ENCODE measurements at places on chromosomes 4 and X.

- DNase-seq, result peak; percentile 73
Observed at GRCh38 chr4:11496351-11496829, 67.7 kb upstream of the HS3ST1 start.

DNA sequence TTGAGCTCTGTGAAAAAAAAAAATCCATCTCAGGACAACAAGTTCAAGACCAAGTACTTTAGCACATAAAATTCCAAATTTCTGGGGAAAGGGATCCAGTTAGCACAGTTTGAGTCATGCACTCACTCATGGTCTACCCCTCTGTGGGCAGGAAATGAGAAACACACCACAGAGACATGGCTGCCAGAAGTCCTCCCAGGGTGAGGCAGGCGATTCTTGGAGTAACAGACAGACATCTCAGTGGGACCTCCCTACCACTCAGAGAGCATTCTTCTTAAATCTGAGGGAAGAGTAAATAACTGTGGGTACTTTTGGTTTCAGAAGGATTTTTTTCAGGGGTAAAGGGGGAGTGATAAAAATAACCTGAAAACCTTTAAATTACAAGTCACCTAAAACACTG, 14.1 kb downstream of the CXCL1 start:
- DNase-seq, result peak; percentile 84

DNA sequence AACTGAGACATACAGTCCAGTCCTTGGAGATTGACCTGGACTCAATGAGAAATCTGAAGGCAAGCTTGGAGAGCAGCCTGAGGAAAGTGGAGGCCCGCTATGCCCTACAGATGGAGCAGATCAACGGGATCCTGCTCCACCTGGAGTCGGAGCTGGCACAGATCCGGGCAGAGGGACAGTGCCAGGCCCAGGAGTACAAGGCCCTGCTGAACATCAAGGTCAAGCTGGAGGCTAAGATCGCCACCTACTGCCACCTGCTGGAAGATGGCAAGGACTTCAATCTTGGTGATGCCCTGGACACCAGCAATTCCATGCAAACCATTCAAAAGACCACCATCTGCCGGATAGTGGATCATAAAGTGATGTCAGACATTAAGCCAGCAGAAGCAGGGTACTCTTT, 20.4 kb upstream of the FRMPD3 start:
- peak; percentile 29 for DNase-seq

- DNase-seq, result no peak
Observed at GRCh38 chr4:63757929-63758328, 651.3 kb downstream of the TECRL start.

DNA sequence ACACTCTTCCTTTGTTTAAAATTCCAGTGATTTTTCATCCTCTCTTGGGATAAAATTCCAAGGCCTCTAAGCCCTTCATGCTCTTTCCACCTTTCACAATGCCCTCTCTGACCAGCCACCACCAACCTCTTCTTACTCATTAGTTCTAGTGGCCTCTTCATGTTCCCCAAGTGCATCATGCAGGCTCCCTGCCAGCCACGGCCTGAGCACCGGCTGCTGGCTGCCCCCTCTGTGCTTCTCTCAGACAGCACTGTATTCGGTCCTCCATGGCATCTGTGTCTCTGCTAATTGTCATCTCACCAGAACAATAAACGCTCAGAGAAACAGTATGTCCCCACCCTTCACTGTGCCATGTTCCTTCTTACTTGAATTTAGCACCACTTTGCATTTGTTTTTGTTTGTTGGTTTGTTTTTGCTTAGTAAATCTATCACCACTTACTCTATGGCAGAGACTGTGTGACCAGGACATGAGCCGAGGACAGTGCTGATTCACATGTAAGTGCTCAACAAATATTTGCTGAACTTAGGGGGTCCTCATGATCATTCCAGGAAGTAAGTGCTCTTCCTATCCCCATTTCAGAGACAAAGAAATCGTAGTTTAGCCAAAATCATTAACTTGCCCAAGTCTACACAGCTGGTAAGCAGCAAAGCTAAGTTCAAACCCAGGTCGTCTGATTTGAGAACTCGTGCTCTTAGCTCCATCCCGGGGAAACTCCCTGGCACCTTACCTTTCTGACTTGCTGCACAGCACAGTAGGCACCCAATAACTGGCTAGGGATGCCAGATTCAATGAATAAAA, 77.1 kb upstream of the UCP1 start:
- no peak for DNase-seq

GRCh38 chr4:81802285-81802846, 330.7 kb upstream of the RASGEF1B start:
- DNase-seq, result no peak

DNA sequence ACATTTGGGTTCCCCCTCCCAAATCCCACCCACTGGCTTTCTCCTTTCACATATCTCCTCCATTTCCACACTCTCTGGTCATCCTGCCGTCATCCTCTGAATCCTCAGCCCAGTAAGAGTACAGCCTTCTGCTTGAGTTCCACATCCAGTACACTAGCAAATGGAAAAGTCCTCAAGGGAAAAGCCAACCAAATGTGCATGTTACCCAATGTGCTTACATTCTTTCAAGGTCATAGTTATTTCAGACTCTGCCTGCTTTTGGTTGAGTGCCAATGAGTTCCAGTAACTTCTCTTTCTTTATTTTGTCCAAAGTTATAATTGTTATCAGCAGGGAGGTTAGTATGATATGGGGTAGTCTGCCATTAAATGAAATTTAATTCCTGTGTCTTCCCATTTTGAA, 78.1 kb downstream of the SRPX start:
- peak; percentile 59 for DNase-seq

- no peak for DNase-seq
Observed at GRCh38 chr4:87688316-87688715, 38.2 kb downstream of the DMP1 start.

GRCh38 chrX:137858106-137858505, 292.2 kb downstream of the ZIC3 start:
- no peak for DNase-seq

- no peak for DNase-seq
Observed at GRCh38 chr4:94208266-94208665, 601 bp downstream of the SMARCAD1 start.

DNA sequence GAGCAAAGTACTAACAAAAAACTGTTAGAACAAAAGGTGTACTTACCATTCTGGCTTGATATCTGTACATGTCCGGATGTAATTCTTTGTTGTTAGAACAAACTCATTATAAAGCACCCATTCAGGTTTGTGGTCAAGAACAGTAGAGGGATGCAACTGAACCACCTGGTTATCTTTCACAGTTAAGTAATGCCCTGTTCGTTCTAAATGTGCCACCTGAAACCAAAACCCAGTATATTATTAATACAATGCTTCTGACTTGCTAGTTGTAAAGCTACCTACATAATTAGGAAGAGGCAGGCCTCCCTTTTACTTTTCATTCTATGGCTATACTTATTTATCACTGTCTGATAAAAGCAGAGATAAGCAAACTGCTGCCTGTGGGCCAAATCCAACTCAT, 54.8 kb downstream of the DHX15 start:
- DNase-seq, result no peak

DNA sequence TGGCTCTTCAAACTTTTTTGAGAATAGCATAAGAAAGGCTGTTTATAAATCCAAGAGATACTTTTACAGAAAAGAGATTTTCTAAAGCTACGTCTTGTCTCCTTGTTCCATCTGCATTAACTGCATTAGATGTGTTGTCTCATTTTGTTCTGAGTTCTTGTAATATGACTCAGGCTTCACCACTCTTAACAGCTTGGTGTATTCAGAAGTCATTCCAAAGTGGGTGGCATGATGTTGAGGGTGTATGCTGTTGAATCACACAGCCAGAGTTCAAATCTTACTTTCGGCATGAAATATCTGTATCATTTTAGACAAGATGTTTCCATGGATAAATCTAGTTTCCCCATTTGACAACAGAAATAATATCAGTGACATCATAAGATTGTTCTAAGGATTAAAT, 30.1 kb downstream of the SYTL5 start:
- no peak for DNase-seq

- no peak for DNase-seq
Observed at GRCh38 chrX:136067097-136067496, 80.2 kb upstream of the FHL1 start.

DNA sequence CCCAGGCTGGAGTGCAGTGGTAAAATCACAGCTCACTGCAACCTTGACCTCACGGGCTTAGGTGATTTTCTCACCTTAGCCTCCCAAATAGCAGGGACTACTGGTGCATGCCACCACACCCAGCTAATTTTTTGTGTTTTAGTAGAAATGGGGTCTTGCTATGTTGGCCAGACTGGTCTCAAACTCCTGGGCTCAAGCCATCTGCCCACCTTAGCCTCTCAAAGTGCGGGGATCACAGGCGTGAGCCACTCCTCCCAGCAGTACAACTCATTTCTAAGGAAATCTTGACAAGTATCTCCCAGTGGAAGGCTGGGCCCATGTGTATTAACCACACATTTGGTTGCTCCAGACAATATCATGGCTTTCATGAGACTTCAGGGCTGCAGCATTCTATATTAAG, 20.4 kb upstream of the PDLIM5 start:
- DNase-seq, result no peak

DNA sequence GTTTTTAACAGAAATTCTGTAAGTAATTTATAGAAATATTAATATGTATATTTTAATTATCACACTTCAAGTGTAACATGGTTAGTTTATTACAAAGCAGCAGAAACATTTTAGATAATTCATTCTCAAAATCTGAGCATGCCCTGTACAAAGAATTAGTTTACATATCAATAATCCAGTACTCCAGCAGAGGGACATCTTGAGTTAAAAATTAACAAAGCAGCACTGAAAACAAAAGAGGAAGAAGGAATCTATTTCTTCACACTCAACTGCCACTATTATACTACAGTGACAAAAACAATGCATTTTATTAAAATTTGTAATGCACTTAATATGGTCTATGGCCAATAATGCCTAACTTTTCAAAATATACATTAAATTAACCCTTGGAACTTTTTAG, 179.1 kb upstream of the KLHL4 start:
- peak; percentile 36 for DNase-seq

DNA sequence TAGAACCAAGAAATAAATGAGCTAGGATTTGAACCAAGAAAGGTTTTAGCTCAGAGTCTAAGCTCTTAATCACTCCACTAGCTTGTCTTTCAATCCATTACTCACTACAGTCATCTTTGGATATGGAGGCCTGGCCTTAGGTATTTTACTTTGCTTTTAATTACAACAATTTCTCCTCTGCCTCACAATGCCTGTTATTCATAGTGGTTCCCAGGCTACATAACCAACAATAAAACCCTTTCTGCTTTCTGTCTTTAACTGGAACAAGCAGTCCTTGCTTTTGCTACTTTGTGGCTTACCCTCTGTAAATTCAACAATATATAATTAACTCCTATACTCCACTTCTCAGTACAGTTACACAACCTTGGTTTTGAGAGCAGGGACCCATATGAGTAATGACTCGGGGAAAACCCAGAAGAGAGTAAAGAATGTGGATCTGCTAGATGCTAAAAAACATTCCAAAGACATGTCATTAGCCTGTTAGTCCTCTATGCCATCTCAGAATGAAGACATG, 94.7 kb upstream of the NAP1L5 start:
- peak; percentile 71 for DNase-seq

GRCh38 chr4:165668694-165669093, 204.3 kb upstream of the TLL1 start:
- peak; percentile 7 for DNase-seq

DNA sequence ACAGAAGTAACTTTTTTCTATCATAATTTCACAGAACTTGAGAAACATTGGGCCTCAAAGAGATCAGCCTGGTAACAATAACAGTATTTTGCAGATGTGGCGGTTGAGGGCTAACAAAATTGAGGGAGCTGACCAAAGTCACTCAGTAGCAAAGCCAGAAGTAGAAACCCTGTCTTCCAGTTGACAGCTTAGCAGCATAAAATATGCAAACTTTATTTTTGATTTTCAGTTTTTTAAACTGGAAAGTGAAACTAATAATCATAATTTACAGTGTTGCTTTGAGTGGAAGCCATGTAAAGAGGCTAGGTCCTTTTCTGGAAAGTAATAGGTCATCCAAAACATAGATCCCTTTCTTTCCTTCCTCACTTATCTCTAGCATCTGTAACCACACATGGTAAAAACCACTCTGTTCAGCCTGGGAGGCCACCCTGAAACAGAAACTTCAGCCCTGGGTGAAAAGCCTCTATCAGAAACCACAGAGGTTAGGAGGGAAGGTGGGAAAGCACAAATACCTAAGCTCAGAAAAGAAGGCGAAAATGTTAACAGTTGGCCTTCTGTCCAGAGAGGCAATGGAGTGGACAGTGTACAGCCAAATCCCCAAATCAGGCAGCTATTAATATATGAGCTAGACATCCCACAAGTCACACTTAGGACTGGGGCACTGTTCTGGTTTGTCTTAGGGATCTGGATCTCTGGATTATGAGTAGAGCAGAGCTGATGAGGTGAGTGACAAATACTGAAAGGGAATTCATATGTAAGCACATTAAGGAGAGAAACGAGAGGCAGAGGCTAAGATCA, 61.1 kb upstream of the ARSJ start:
- no peak for DNase-seq

DNA sequence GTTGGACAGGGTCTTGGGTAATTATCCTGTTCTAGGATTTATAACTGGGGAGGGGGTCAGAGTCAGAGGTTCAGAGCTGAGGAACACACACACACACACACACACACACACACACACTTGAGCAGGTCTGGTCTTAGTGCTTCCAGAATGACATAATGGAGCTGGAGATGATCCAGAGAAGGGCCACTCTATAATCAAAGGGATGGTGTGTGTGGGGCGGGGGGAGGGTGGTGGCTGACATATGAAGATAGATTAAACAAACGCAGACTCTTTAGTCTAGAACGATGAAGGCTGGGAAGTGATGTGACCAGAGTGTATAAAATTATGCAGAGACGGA, 434 bp upstream of the TMEM255A start:
- no peak for DNase-seq

DNA sequence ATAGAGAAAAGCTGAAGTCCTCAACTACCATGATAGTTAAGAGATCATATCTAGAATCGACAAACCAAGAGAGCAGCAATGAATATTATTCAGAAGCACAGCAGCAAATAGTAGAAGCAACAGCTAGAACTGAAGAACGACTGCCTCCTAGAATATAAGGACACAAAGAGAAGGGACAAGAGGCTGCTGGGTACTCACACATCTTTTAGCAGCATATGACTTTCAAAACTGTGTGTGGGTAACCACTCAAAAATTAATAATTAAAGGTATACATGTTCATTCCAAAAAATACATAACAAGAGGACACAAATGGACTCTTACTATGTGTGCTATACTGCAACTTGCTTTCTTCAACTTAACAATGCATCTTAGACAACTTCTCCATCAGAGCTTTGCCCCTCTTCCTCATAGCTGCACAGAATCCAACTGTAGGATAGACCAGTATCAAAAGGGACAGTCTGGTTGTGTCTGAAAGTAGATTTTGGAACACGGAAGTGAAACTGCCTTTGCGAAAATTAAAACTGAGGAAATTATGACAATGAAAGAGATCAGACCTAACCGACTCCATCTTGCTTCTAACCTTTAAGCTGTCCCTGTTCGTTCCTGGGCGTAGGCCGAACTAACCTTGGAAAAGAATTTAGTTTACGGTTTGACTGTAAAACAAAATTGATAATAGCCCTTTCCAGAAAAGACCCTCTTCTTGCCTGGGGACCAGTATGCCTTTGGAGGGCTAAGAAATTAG, 125.7 kb downstream of the SH3KBP1 start:
- DNase-seq, result no peak

GRCh38 chr4:75142850-75143249, 209.9 kb downstream of the PARM1 start:
- peak; percentile 38 for DNase-seq
